Hematopoietic multipotent progenitor cell (in vitro differentiated cells): ENCODE measurements at places on chromosomes 4 and X. TPM values are rescaled to one million over a fixed set of nuclear protein-coding genes. Genes with fewer than 3 reads are reported as not detected.

GRCh38 chr4:111601671-111602070 lies 543.6 kb upstream of the FAM241A start:
- no peak for DNase-seq

DNA sequence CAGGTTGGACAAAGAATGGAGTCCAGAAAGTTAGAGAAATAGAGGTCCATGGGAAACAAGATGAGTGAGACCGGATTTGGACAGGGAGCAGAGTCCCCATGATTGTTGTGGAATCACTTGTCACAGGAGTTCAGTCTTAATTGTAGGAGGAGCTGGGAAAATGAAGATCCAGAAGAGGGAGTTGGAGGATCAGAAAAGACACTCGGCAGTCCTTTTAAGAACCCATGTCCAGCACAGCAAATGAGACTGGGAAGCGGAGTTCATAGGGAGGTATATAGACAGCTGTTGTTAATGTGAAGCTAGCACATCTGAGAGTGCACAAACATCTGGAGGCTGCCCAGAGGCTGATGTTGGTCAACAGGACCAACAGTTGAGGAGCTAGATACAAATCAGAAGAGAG lies 111.4 kb upstream of the RXFP1 start:
- DNase-seq, result no peak

GRCh38 chr4:119946359-119946758 lies 120.3 kb downstream of the MAD2L1 start:
- no peak for DNase-seq

DNA sequence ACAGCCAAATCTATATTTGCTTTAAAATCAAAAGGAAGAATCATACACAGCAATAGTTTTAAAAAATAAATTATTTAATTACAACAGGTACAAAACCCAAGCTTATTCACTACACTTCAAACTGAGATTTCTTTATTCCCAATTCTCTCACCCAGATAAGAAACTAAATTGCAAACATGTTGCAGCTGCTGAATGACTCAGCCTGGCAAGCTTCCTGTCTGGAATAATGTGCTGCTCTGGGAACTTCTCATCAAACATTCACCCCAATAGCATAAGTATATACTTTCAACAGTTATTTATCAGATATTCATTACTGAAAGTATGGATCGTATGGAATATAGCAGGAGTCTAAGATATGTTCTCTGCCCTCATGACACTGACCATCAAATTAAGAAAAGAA lies 43.0 kb upstream of the GABRA2 start:
- DNase-seq, result no peak

GRCh38 chr4:146132445-146132844 lies 43.1 kb upstream of the LSM6 start:
- DNase-seq, result no peak

DNA sequence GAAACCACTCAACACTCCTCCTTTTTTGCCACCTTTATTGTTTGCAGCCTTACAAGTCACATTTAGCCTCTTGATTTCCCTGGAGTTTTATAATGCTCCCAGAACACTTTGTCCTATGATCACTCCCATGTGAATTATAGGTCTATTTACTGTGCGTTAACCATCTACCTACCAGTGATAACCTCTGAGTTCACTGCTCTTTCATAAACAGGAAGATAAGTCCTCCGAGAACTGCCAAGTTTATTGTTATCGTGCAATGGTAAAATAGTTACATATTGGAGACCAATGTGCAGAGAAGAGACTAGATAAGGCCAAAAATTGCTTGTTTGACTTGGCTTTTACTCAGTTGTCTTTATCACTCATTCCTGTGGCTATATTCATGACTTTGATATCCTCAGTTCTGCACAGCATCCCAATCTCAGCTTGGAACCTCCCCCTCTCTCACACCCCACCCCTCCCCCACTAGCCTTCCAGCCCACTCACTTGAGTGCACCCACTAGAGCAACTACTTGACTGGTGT lies 12.9 kb upstream of the NUDT9 start:
- no peak for DNase-seq

DNA sequence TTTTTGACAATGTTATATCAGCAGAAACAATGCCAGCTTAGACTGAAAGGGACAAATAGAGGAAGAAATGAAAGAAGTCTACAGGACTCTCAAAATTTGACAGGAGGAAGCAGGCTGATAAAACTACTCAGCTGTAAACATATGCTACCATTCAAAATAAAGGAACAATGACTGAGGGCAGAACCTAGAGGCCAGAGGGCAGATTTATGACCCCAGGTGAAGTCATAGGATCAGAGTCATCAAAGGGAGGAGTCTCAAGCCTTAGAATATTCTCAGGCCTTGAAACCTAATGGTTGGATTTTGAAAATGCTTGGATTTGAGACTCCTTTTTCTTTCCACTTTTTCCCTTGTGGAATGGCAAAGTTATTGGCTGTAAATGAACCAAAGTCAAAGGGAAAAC lies 17.0 kb upstream of the SYTL5 start:
- DNase-seq, result peak; percentile 6

Gene TMSB15C
- total RNA-seq, result 2.4 TPM

Gene STATH
- not detected for total RNA-seq

Gene DCLK2
- 4.0 TPM for total RNA-seq

Gene CYTL1
- 98.3 TPM for total RNA-seq

Gene H2BW2
- total RNA-seq, result not detected

Gene PTCHD1
- total RNA-seq, result under 0.01 TPM

Gene PAK3
- not detected for total RNA-seq
